ENCODE measurements at places on chromosomes 13 and 19.

DNA sequence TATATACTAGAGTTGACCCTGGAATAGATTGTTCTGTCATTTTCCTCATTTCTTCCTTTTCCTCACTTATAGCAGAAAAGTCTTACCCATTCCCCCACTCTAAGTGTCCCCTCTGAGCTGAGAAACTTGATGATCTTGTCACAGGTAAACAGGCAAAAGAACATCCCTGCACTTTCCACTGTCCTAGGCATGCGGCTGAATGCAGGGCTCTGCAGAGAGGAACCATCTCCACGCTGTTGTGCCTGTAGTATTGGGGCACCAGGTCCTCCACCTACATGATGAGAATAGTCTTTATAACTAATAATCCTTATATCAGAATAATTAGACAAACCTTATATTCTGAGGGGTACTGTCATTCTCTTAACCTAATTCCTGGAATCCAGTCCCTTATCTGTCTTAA, 211.3 kb downstream of the RBM26 start:
- no peak for DNase-seq

DNA sequence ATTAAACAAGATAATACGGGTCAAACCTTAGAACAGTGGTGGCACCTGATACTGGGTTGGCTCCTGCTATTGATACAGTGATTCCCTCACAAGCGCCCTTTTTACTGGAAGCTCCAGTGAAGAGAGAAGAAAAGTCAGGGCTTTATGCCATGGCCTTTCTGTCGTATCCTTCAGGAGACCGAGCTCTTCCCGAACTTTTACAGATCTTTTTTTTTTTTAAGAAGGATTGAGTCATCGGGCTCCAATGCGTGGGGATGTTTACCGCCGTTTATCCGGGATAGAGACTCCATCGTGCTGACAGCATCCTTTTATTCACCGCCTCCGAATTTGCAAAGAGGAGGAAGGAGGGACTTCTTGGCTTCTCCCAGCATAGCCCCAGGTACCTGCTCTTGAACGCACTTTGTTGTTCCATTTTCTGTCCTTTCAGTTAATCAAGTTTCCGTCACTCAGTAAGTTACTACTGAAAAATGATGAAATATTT, 574 bp downstream of the ZNF227 start:
- no peak for DNase-seq

DNA sequence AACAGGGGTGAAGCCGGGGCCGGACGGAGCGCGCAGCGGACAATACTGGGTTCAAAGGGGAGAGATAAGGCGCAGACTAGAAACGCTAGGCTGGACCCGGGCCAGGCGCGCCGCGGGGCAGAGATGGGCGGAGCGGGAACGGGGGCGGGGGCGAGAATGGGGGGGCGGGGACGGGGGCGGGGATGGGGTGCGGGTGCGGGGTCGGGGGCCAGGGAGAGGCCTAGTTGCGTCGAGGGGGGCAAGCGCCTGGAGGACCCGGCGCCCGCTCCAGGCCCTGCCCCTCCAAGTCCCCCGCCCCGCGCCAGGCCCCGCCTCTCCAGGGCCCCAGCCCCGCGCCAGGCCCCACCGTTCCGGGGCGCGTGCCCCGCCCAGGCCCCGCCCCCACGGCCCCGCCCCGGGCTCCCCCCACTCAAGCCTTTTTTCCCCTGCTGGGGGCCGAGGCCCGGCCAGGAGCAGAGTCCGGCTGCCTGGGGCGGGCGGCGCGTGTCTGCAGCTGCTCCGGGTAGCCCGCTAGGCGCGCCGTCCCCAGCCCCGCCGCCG, at the start of gene CERS4:
CERS4 (plus strand) TSS at position 449 of the 540 bp plus-strand sequence. CDS start 41,707 bp downstream, outside the sequence.
- peak; percentile 51 for DNase-seq

DNA sequence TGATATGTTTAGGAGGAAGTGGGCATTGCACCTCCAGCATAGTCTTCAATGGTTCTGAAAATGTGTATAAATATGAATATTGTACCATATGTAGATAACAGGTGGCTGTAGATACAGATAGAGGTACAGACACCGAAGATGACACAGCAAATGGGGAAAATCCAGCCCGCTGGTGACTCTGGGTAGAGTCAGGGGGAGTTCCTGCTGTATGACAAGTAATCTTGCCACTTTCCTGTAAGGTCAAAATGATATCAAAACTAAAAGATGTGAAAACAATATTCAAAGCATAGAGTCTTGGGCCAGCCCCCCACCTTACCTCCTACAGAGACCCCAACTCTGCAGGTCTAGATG, 17.8 kb downstream of the C2CD4C start:
- no peak for DNase-seq

- DNase-seq, result no peak
Measured at GRCh38 chr13:95552539-95553441, at the start of gene CLDN10. Gene CLDN10 (plus strand): TSS chr13:95552720. CDS start chr13:95552754, 34 bp downstream.

- DNase-seq, result no peak
Measured at GRCh38 chr13:50375792-50376191, 360.5 kb downstream of the KCNRG start.

DNA sequence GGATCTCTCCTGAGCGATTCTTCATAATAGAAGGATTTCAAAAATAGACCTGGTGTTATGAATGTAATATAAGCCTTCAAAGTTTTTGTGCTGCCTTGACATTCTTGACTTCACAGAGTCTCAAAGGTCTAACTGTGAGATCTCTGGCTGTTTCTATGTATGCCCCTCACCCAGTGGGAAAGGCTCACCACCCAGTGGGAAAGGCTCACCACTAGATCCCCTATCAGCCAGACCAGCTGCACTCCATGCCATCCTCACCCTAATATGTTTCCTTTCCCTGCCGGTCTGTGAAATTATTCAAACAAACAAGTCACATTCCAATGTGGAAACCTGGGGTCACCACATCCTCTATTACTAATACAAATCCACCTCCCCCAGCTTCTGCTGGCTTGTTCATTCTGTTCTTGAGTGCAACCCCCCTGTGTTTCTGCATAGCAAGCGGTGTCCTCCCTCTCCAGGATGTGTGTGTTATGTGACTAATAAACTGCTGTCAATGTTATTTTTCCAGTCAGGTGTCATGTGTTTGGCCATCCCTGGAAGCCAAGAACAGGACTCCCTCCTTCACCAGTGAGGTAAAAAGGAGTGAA, 13.8 kb upstream of the SLITRK1 start:
- DNase-seq, result no peak

GRCh38 chr19:5138606-5139582, 170.0 kb downstream of the KDM4B start:
- DNase-seq, result peak; percentile 61

- no peak for DNase-seq
Measured at GRCh38 chr19:55461974-55462626, 658 bp upstream of the ISOC2 start.

DNA sequence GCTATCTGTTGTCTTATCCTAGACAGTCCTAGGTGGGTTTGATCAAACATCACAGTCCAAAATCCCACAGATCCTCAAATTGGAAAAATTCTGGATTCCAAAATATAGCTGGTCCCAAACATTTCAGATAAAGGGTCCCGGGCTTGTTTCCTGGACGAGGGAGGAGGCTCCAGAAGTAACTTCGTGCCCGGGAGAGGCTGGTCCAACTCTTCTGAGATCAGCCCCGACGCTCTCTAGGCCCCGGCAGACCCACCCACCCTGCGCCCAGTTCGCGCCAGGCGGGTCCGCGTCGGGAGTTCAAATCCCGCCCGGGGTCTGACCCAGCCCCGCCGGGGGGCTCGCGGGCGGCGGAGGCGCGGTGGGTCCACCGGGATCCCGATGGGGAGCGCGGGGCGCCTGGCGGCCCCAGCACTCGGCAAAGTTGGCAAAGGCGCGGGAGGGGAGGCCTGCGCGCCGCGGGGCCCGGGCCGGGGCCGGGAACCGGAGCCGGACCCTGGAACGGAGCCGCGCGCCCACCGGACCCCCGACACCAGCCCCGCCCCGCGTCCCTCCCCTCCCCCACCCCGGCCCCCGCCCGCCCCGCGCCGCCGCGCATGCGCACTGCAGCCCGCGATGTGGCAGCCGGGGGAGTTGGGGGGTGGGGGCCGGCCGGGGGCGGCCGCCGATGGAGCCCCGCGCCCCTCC, 513 bp downstream of the MIER2 start:
- no peak for DNase-seq

GRCh38 chr19:46755853-46756543, 9.7 kb upstream of the STRN4 start:
- no peak for DNase-seq

Data from stimulated activated CD8-positive, alpha-beta memory T cell treated with anti-CD3 and anti-CD28 coated beads, Interleukin-15, amount 100 ng/mL, for 4 hours (primary cell).